ENCODE measurements at places on chromosomes 7 and 10.

- DNase-seq: no peak
Observed at GRCh38 chr7:129134356-129134987, 10.0 kb upstream of the TSPAN33 start.

DNA sequence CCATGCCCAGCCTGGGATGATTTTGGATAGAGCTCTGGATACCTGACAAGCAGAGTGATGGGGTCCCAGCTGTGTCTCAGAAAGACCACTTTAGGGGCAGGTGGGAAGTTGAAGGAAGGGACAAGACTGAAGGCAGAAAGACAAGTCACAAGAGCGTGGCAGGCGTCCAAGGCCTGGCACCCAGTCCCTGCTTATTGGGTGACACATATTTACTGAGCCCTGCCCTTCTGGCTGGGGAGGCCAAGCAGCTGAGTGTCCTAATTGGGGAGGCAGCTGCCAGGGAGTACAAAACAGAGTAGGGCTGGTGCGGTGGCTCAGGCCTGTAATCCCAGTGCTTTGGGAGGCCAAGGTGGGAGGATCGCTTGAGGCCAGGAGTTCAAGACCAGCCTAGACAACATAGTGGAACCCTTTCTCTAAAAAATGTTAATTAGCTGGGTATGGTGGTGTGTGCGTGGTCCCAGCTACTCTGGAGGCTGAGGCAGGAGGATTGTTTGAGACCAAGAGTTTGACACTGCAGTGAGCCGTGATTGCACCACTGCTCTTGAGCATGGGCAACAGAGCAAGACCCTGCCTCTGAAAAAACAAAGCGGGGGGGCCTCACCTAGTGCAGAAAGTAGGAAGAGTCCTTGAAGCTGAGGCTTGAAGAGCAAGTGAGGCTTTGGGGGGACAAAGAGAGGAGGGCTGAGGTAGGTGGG lies 53.0 kb upstream of the GTF2I start:
- no peak for DNase-seq

DNA sequence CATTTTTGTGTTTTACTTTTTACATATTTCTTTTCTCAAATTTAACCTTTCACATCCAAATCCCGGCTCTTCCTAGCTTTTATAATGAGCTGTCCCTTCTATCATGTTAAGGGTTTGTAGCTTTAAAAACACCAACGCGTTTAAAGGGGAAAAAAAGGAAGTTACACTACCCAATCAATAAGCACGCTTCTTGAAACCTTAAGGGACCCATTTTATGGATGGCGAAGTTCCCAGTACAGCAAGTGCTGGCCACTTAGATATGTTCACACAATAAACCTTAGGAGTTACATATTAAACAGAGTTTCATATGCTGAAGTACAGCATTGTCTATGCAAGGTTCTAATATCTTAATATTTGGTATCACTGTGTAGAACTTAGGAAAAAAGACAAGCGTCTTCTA lies 1.8 kb downstream of the GNG11 start:
- DNase-seq: no peak

GRCh38 chr10:52999258-52999657 lies 226.7 kb upstream of the MBL2 start:
- no peak for DNase-seq

- DNase-seq: no peak
Observed at GRCh38 chr10:70186090-70186489, 15.8 kb upstream of the SAR1A start.

DNA sequence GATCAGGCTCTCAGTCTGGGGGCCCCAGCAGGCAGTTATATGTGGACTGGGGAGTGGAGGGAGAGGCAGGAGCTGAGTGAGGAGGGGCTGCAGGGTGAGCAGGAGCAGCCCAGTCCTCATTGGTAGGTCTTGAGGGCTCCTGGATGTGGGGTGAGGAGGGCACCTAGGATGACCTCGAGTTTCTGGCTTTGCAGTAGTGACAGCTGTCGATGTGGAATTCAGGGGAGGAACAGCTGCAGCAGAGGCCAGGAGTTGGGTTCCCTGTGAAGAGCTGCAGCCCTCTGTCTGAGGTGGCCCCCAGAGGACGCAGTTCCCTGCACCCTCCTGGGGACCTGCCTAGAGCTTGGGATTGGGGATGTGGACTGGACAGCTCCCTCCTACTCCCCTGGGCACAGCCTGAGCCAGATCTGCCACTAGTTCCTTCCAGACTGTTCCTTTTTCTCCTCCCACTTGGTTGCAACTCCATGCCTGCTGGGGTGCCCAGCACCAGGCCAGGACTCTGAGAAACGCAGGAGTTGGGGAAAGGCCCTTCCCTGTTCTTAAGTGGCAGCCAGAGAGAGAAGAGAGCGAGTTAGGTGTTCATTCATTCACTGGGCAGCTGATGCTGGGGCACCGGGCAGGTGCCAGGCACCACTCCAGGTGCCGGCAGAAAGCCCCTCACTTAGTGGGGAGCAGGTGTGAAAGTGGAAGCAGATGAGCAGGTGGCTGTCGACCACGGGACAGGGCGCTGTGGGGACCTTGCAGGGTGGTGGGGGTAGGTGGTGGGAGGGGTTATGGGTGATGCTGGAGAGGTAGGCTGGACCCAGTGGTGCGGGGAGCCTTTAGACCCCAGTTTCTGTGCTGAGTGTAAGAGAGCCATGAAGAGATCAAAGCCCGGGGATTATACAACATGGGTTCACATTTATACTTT lies 57.9 kb downstream of the PRF1 start:
- no peak for DNase-seq

DNA sequence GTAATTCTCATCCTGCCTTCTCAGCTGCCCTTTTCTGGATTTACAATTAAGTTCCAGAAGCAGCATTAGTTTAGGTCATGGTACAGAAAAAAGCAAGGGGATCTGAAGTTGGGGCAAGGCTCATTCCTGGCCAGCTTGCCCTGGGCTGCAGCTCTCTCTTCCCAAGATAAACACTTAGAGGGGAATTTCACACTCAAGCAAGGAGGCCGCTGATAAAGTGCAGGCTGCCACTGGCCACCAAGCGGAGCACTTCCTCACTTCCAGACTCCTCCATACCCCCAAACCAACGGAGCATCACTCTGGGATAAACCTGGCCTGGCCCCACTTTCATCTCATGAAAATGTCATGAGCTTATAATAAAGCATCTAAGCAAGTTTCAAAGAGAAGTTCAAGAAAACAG lies 445.5 kb upstream of the MKI67 start:
- no peak for DNase-seq

DNA sequence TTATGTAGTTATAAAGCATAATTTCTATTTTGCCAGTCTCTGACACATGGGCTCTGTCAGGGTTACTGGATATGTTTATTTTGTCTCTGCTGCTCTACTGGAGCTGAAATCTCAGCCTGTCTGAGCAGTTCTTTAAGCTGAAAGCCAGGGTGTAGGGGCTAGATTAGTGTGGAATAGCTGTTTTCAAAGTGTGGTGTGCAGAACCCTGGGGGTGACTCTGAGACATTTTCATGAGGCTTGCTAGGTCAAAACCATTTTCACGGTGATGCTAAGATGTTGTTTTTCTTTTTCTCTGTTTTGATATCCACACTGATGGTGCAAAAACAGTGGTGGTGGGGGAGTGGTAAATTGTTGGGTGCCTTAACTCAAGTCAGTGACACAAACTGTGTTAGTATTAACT lies 45.5 kb downstream of the CREM start:
- DNase-seq: no peak

DNA sequence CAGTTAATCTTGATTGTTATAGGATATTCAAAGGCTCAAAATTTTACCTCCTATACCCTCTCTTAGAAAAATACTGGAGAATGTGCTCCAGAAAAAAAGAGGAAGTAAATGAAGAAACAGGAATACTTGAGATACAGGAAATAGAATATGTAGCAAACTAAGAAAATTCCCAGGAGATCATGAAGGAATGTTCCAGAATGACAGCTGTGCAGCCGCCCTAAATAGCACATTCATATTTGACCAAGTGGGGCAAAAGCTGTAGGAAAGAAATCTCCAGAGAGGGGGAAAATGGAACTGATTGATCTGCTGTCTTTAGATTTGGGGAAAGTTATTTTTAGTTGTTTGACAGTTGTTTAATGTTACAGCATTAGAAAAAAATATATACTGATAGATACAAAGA lies 46.2 kb upstream of the ZEB1 start:
- DNase-seq: no peak

- no peak for DNase-seq
Observed at GRCh38 chr7:43735802-43736603, 6.7 kb upstream of the COA1 start.

GRCh38 chr10:22414146-22414545 lies 68.8 kb downstream of the SPAG6 start:
- DNase-seq: no peak

DNA sequence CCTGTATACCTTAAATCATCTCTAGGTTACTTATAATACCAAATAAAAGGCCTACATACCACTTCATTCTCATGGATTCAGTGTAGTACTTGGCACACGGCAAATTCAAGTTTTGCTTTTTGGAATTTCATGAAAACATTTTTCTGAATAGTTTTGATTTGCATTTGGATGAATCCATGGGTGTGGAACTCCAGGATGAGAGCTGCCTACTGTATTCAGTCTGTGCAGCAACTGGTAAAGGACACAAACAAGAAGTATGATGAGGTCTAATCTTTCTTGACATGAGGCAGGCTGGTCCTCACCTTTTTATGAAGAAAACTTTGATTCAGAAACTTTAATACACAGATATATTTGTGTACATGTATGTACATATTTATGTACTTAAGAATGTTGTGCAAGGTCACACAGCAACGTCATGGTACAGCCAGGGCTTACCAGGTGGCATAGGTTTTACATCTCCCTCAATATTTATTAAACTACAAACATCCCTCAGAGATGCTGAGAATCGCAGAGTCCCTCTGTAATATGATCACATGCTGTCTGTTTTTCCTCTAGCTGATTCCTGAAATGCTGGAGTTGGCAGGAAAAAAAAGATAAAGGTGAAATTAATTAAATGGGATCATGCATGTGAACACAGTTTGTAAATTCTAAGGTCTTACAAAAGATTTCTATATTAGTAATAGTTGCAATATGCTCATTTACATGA lies 239.6 kb downstream of the PRKG1 start:
- DNase-seq: no peak

- no peak for DNase-seq
Observed at GRCh38 chr10:35875016-35875676, 233.1 kb upstream of the FZD8 start.

DNA sequence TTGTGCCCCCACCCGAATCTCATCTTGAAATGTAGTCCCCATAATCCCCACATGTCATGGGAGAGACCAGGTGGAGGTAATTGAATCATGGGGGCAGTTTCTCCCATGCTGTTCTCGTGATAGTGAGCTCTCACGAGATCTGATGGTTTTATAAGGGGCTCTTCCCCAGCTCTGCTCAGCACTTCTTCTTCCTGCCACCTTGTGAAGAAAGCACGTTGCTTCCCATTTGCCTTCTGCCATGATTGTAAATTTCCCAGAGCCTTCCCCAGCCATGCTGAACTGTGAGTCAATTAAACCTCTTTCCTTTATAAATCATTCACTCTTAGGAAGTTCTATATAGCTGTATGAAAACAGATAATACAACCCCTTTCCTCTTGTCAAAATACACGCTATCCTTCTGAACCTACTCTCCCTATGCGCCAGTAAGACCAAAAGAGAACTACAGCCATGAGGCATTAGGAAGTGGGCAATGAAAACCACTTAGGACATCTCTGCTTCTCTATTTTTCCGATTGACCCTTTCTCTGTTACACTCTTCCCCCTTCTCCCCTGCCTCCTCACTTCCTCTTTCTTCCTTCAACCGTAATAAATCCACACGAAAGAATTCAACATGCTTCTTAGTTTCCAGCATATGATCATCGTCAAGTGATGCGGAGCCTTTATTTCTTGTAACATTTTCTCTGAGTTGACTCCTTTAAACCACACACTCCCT lies 101.2 kb upstream of the WDR11 start:
- no peak for DNase-seq

DNA sequence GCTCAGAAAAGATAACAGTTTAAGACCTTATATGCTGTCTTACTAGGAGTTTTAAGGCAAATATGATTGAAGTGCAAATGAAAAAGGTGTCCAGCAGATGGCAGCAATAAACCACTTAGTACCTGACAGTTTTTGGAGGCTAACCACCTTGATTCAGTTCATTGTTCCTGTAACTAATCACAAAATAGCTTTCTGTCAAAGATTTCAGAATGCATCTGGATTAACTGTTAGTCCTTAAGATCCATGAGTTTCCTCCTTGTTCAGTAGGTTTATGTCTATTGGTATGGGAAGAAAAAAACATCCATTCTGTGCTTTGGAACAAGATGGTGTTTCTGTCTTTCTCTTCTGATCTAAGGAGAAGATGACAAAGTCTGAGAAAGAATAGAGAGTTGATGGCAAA lies 46.6 kb downstream of the CCSER2 start:
- peak; percentile 29 for DNase-seq

DNA sequence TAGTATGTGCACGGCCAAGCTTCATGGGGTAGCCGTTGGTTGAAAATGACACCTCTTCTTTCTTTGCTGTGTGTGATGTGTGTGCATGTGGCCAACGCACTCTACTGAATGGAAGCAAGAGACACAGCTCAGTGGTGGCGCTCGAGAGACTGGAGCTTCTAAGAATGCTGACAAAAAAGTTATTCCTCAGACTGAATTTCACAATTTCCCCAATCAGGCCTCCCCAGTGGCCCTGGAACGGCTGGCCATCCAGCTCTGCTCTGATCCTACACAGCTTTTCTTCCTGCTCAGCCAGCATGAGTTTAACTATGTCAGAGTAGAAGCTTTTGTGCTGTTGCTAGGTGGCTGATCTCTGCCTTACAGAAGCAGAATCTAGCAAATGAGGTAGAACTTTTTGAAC lies 186.7 kb upstream of the PLXDC2 start:
- DNase-seq: no peak

DNA sequence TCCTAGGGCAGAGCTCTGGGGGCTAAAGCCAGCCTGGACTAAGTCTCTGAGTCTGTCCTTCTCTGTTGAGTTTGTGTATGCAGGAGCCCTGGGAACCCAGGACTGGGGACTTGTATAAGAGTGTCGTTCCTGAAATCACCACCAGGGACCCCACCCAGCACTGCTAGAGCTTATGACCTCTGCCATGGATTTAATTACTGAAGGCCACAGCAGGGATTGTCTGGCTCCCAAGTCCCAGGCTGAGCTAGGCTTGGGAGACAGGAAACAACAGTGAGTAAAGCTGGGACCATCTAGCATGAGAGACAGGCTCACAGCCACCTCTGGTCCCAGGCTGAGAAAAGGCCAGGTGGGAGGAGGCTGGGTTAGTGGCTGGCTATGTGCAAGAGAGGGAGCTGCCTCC lies 1.4 kb upstream of the TSPAN15 start:
- peak; percentile 78 for DNase-seq

DNA sequence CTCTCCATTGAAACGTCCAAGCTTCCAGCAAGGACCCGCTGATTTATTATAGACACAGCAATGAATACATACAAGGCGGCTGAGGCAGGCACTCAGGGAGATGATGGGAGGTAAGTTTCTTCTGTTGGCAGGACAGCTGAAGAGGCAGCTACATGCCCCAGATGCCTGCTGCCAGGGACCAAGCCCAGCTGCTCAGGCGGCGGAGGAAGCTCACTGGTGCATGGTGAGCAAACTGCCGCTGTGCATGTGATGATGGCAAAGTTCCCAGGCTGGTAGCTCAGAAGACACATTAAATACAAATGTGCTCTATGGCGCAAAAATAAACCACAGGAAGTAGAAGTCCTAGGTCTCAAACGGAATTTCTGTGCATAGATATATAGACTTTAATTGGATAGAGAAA lies 2.3 kb downstream of the DNTT start:
- DNase-seq: no peak

GRCh38 chr7:157113607-157114006 lies 25.1 kb upstream of the UBE3C start:
- no peak for DNase-seq

GRCh38 chr7:149717481-149717880 lies 55.9 kb downstream of the ZNF467 start:
- no peak for DNase-seq
